ENCODE measurements at places on chromosomes 4 and X.

DNA sequence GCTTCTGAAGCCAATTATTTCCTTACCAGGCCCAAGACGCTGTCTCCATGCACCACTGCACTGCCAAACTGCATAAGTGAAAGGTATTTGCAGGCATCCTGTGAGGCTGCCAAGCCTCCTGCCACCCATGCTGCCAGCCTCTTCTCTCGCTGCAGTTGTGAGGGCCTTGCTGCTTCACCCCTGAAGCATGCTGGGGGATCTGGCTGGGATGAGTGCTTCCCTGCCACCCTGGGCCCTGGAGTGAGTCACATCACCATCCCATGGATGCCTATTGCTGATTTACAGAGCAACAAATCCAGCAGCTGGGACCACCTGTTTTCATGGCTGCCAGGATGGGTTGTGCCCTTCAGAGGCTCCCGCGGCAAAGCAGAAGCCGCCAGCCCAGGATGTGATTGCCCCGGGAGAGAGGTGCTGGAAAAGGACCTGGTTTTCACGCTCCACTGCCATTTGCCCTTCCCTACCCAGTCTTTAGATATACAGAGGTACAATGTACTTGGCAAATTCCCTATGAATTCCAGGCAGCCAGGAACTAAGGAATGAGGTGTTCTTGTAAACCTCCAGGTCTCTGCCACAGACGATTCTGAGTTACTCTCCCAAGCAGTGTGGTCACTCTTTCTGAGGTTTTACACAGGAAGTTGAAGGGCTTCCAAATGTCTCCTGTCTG is 41.5 kb upstream of the PTCHD1 start:
- DNase-seq: no peak

DNA sequence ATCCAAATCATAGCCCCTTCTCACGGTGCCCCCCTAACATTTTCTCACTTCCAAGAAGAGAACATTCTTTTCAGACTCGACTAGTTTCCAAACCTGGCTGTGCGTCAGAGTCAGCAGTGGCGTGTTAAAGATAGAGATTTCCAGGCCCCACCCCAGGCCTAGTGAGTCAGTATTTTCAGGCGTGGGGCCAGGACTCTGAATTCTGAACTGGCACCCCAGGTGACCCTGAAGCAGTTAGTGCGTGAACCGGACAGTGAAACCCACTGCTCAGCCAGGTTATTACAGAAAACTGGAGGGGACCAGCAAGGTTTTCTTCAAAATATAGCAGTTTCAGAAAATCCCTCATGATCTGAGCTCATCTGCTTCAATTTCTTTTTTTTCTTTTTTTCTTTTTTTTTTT is 35.0 kb upstream of the BCOR start:
- no peak for DNase-seq

- no peak for DNase-seq
Observed at GRCh38 chr4:119692001-119692400, 63.4 kb upstream of the PDE5A start.

DNA sequence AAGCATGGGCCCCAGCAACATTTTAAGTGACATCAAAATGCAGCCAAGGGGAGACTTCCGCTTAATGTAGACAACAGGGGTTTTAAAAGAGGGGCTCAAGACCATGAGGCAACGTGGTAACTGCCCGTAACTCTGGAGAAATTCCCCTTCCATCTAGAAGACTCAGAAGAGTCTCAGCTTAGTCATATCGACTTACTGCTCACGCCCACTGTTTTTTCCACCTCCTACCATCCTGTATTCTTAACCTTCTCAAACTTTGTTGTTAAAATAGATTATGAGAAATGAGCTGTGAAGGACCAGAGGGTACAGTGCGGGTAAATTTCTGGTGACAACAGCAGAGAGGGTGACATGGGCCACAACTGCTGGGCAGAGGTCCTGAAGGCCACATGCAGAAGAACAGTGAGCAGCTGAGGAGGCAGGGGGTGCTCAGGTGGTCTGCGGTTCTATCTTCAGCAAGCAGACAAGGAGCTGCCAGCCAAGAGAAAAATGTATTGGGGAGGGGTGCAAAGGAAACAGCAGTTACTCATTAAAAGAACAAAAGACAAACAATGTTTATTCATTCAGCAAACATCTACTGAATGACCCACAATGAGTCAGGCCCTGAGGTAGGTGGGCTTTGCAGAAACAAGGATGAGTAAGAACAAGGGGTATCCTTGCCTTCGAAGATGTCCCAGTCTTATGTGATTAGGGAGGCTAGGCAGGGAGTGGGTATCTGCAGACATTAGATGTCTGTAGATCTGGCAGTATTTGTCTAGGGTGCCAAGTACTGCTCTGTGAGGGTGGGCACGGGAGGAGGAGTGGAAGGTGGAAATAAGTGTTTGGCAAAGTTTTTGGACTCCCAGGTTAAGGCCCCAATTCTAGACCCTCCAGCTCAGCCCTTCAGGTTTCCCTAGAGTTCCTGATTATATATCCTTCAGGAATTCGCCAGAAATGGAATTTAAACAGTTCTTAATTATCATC is 175.3 kb downstream of the TSPAN5 start:
- DNase-seq: peak; percentile 25

GRCh38 chrX:9765737-9766097 is at the start of gene GPR143:
GPR143 (minus strand) TSS chrX:9765847; CDS start chrX:9765817, 30 bp downstream.
- DNase-seq: no peak

- DNase-seq: no peak
Observed at GRCh38 chr4:184279496-184280061, 61.9 kb upstream of the ENPP6 start.

DNA sequence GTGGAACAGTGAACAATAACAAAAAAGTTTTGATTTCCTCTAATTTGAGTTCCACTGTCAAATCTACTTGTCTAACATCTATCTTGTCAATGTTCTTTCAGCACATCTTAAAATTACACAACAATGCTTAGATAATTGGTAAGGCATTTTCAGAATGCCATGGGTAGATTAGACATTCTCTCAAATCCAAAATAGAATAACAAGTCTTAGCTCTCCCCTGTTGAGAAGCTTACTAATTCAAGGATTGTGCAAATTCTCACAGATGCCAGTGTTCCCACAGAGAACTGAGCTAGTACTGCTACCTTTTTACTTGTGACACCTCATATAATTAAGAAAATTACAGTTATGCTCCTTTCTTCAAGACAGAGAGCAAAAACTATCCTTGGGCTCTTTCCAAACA is 2442.0 kb downstream of the PCDH7 start:
- no peak for DNase-seq

- no peak for DNase-seq
Observed at GRCh38 chr4:53197772-53198142, 168.1 kb downstream of the SCFD2 start.

DNA sequence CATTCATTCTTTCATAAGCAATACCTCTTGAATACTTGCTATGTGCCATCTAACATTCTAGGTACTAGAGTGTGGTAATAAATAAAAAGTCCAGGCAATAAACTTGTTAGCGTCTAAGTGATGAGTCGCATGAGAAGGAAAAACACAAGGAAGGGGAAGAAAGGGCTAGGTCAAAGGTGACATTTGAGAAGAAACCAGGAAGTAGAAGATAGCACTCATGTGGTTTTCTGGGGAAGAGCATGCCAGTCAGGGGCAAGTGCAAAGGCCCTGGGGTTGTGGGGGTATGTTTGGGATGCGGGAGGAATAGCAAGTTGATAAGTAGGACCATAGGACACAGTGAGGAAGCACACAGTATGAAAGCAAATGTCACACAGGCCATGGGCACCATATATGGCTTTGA is 157.0 kb downstream of the TSPAN5 start:
- no peak for DNase-seq

DNA sequence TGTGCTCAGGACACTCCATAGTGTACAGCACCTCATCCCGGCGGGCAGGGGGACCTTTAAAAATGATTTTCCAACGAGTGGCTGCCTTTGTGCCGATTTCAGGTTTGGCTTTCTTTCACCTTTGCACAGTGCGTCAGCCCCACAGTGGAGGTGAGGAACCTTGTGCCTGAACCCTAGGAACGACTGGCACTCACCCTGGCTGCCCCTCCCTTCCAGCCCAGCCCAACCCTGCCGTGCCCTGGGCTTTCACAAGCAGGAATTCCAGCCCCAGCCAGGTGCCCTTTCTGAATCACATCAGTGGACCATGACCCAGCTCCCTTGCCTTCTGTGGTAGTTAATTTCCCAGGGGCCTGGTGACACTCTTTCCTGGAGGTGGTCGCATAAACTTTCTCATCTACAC is 1.3 kb downstream of the TMEM164 start:
- no peak for DNase-seq

DNA sequence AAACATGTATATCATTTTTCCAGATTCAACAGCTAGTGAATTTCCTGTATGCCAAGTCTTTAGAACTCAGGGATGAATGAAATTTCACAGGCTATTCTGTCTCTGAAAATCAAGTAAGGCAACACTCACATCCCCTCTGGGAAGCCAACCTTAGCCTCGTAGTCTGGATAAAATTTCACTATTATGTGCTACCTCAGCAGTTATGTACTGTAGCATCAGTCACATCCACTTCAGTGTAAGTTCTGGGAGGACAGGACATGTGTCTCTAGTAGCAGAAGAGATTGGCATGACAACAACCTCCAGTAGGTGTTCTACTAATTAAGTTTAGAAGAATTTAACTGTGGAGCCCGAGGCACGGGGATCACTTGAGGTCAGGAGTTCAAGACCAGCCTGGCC is 42.4 kb upstream of the HS3ST1 start:
- DNase-seq: no peak

DNA sequence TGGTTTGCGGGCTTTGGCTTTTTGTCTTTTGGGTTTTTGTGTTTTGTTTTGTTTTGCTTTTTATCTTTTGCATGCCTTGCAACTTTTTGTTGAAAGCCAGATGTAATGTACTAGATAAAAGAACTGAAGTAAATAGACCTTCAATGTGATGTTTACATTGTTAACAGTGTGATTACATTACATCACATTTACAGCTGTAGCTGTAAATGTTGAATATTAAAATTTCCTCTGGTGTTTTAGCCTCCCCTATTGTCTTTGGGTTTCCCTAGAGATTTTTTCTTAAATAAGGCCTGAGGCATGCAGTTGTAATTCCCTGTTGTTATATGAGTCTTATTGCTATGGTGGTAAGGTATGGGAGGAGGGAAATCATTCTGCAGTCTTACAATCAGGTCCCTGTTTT is 275.0 kb downstream of the PARM1 start:
- no peak for DNase-seq

DNA sequence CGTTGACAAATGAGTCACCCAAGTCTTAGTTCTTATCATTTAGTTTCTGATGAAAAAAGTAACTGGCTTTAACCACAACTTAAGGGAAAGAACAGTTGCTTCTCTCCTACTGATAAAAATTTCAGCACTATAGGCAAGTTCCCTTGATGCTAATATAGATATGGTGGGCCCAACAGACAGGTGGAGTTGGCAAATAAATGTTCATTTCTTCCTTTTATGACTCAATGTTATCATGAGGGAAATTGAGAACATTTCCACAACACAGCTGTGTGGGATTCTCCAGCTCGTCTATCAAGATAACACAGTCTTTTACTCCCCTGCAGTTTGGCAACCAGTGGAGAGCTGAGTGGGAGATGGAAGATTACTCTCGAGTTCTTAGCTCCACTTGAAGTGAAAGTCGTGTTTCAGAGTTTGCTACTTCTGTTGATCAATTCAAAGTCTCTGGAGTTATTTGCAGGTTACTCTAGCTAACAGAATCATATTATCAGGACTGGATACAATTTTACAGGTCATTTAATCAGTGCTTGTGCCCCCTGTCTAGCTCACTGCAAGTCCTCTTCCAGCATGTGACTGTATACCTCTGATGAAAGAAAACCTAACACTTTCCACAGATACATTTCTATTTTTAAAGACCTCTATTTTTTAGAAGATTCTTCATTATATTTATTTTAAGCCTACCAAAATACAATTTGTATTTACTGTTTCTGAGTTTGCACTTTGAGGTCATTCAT is 270.6 kb upstream of the GK2 start:
- no peak for DNase-seq

GRCh38 chr4:142615324-142615665 is 230.8 kb downstream of the INPP4B start:
- no peak for DNase-seq

DNA sequence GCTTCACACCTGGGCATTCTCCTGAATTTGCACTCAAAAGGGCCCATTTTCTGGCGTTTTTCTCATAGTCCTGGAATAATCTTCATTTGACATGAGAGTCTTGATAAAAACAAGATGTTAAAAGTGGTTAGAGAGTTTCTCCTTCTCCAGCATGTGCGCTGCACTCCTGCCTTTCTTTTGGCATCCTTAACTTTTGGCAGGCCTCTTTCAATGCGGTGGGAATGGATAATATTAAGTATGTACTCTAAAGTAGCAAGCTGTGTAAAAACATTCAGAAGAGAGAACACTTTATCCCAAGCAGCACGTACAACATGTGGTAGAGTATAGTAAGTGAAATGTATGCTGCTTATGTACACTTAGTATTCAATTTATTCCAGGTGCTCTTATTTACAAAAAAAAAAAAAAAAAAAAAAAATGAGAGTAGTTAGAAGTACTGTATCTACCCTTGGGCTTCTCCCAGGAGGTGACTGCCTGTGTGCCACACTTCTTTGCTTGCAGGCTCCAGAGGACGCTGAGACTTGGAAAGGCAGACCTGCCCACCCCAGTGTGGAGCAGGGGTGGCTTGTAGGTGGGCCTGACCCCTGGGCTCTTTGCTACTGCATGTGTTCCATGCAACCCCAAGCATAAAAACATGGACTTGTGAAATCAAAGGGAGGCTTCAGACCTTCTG is 3.9 kb downstream of the FGF2 start:
- DNase-seq: no peak

GRCh38 chr4:24890561-24891126 is 22.2 kb downstream of the CCDC149 start:
- no peak for DNase-seq

DNA sequence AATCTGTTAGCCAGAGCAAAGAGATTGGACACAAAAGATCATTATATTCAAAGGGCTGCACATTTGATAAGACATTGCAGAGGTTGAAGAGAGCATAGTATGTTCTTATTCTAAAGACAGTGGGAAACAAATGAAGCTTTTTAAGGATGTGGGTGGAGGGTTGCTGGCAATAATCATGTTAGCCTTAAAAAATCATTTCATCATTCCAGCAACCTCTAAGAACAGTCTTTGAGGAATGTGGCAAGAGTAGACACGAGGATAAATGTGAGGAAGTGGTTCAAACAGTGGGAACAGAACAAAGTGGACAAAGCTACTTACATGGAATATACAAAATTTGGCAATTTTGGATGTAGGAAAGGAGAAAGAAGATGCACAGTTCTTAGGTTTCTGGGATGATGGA is 167.3 kb upstream of the SPRY1 start:
- DNase-seq: no peak

DNA sequence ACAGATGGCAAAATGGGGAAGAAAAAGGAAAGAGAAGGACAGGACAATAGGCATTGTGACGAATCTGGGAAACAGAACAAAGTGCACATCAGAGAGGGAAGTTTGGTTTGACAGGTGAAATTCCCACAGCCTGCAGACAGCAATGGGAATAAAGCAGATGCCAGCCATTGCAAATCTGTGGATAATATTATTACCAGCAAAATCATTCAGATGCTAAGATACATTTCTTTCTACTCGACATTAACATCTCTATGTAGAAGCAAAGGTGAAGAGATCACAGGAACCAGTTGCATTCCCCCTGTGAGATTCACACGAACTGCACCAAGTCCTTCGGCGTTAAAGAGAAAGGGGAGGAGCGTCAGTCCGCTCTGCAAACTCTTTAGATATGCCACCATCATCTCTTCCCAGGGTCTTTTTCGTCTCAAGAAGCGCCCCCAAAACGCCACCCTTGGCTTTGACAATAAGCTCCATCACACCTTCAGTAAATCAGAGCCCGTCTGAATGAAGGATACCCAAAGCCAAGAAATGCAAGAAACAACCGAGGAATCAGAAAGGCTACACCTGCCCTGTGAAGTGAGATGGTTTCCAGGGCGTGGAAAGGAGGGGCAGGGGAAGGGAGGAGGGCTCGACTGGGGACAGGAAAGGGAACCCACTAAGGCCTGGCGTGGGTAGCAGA is 1.9 kb downstream of the NEUROG2 start:
- DNase-seq: no peak
